Activated T-helper 1 cell treated with Interleukin-2 at 50 U/mL for 16 hours (primary cell): ENCODE measurements at places on chromosomes 5 and 9.
A peak's percentile ranks its signal among the peaks of the same experiment; 100 is the strongest.

DNA sequence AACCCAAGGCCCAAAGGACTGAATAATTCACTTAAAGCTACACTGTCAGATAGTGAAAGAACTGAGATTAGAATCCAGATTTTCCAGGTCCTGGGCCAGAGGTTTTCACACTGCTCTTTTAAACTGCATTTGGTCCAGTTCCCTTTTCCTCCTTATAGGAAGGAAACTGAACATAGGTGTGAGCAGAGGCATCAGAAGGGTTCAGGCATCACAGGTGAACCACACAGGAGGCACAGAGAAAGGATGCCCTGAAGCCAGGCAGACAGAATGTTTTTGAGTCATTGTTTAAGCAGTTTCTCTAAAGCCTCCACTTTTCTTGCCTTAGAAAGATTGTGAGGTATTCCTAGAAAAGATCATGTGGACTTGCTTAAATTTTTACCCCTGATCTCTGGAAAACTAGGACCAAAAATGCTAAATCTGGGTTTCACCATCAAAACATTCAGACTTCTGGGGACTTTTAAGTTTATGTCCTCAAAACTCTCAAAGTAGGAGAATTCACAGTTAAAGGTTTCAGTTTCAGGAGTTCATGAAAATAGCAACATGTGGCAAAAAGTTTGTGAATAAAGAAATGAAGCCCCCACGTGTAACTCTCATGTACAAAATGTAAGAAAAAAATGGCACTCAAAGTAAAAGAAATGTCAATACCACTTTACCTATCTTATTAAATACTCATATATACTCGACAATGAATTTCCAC is 386.1 kb downstream of the NTRK2 start:
- no peak for DNase-seq

DNA sequence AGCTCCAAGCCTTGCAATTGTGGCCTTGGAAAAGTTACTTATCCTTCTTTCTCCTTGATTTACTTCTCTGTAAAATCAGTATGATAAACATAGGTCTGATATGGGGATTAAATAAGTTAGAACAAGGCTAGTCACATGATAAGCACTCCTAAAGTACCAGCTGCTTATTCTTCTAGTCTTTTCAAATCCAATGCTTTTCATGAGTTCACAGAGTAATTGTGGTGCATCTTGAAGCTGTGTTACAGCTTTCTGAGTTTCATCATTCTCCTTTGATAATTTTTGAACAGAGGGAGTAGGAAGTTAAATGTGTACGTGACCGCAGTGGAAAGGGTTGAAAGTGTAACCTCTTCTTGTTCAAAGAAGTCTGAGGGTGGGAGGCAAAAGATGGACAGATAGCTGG is 38.8 kb upstream of the CCDC112 start:
- DNase-seq: no peak

DNA sequence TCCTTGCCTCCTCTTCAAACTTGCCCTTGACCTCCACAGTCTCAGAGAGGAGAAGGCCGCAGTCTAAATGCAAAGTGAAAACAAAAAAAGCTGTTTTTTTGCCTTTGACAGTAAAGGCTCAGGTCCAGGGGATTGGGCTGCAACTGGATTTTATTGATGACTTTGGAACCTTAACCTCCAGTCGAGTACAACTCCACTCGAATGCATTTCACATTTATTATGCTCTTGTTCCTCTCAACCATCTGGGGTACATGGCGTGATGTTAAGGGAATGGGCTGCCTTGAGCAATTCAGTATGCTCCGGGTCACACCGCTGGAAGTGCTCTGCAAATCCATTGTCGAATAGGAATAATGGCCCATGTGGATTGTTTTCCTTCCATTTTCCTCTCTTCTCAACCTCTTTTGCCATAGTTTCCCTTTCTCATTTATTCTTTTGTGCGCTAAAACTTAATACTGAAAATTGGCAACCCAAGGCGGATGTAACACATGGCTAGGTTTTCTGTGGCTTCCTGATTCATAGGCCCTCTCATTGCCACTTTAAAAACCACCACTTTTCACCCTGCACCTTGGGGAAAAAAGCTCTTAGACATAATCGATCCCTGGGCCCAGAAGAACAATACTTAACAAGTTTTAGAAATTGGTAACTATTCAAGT is 34.3 kb downstream of the ITK start:
- no peak for DNase-seq

GRCh38 chr5:124528838-124529237 is 217.6 kb downstream of the ZNF608 start:
- DNase-seq: no peak

GRCh38 chr9:126514037-126514821 is 99.5 kb upstream of the LMX1B start:
- peak; percentile 39 for DNase-seq

DNA sequence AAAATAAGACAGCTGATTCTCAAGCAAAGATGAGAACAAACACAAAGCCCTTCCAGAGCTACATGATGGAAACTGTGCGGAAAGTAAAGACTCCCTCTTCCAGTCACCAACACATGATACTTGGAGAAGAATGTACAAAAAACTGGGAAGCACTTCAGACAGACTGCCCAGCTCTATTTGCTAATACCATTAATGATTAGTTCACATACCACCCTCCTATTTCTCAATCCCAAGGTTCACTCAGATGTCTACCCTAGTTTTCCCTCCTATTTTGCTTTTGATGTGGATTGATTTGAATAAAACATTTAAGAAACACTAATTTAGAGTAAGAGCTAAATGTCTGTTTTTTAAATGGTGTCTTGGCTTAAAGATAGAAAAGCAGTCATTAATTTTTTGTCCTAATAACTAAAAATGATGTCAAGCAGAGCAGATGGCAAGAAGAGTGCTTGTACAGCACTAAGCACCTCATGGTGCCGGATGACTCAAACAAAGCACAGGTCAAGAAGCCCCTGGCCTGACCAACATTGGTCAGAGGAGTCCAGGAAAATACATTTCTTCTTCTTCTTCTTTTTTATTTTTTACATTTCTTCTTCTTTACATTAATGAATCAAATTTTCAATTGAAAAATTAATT is 639.4 kb downstream of the PDE4D start:
- DNase-seq: no peak
